ENCODE measurements at places on chromosomes 3 and 15.

- DNase-seq, result no peak
Observed at GRCh38 chr3:193489949-193490348, 64.7 kb downstream of the ATP13A4 start.

DNA sequence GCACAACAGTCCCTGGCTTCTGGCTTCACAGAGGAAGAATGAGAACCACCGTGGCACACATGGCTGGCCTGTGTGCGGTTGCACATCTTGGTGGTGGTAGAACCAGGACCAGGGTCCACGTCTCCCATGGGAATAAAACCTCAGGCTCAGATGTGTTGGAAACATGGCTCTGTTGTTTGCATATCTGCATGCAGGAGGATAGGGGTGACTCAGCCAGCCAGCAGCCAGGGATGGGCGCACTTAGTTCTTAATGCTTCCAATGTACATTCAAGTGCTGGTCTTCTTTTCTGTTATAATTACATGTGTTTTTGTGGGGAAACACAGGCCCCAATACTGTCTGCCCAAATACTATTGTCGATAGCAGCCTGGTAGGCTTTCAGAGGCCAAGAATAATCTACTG lies 35.8 kb upstream of the BCL2L10 start:
- DNase-seq, result no peak

DNA sequence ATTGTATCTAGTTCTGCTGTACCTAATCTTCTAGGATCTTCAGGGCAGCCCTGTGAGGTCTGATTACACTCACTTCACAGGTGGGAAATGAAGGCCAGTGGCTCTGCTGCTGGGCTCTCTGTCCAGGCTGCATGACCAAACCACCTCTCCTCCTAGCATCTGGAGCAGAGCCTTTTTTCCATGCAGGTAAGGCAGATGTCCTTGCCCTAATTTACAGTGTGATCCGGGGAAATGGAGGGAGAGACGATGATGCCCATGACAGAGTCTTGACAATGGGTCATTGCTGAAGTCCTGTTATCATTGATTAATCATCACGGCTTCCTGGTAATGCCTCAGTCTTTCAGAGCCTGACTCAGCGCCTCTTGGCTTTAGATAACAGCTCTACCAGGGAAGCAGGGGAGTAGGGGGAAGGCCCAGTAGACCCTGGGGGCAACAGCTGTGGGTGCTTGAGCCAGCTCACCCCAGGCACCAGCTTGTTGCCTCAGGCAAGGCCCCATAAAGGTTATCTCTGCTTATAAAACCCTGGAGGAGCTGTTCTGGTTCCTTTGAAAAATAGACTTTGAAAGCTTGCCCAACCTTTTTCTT lies 153.4 kb downstream of the GABRG3 start:
- no peak for DNase-seq

DNA sequence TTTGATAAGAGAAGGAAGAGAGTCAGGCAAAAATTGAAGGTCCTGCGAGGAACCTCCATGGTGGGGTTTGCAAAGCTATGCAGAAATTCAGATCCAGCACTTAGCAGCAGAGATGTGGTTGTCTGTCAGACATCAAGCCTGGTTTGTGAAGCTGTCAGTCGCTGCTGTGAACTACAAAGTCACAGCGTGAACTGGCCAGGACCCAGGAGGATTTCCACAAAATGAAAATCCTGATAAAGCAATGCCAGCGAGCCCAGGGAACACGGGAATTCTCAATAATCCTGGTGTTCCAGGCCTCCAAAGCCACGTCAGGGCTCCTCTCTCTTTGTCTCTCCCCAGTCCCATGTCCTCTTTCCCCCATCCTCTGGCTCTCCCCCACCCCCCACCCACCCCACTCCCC lies 296.9 kb upstream of the GADL1 start:
- no peak for DNase-seq

DNA sequence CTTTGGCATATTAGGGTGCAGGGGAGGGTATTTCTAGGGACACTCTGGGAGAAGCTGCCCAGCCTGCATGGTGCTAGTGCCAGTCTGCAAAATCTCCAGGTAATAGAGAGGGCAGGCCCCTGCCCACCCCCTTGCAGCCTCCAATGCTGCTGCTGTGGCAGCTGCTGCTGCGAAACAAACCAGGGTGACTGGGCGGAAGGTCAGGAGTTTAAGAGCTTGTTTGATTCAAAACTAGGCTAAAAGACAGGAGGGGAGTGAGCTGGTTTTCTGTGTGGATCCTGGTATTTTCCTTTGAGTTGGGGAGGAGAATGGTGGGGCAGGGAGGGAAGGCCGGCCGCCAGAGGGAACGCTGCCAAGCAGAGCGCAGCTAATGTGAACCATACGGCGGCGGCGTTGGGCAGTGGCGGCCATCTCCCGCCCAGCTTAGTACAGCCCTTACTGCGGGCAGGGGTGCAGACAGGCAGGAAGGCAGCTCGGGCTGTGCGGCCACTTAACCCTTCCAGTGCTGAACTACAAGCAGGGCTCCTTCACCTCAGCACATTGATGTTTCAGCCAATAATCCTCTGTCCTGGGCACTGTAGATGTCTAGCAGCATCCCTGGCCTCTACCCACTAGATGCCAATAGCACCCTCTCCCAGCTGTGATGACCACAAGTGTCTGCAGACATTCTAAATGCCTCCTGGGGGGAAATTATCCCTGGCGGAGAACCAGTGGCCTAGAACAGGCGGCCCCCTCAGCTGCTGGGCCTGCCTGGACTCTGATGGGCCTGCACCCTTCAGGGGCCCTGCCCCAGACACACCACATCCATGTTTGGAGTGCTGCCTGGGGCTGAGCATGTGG lies 125.7 kb downstream of the EEFSEC start:
- DNase-seq, result no peak

DNA sequence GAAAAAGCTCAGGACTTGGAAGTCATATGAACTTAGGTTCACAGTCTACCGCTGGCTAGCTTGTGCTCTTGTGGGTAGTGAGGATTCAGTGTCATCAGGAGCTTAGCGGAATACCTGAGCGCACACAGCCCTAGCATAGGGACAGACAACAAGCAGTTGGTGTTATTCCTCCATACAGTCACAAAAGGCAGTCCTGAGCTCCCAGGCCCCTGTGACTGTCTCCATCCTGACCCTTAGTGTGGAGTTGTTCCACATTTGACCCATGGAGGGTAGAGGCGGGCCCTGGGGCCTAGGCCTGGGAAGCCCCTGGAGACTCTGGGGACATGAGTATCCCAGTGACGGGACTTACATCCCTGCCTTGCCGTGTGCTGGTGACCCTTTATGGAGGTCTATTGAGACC lies 131.5 kb upstream of the PLXNA1 start:
- no peak for DNase-seq

- DNase-seq, result no peak
Observed at GRCh38 chr15:100914876-100915275, 4.3 kb upstream of the LRRK1 start.

DNA sequence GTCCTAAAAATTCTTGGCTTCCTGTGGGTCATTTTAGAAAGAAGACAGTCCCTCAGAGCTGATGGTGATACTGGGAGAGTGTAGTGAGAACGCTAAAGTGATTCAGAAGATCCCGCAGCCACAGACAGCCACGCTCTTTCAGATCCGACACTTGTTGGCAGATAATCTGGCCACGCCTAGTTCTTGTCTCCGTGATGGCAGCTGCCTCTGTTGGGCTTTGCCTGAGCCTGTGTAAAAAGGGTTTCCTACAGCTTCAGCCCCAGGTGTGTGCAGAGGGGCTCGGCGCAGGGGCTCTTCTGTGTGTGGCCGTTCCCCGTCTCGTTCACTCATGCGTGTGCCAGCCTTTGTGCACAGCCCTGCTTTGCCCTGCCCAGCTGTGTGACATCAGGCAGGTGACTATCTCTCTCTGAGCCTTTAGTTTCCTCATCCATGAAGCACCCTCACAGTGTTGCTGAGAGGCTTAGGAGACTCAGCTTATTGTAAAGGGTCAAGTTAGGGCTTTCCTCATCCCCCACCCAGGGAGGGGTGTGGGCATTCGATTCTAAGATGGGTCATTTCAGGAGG lies 6.3 kb downstream of the IRAK2 start:
- no peak for DNase-seq

GRCh38 chr3:157351981-157352380 lies 84.7 kb upstream of the PTX3 start:
- no peak for DNase-seq

DNA sequence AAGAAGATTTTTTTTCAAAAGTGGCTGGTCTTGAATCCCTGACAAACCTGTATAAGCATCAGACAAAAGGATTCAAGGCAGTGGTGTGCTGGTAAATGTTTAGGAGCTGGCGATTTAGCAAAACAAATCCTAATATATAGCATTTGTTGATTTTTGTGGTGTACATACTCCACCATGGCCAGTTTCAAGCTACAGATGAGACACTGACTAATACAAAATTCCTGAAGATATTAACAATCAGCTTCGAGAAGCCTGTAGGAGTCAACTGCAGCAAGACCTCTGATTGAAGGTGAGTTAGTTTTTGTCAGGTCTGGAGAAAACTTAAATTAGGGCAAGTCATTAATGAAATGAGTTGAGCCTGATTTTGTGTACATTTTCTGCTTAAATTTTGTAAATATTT lies 6.7 kb downstream of the STRIT1 start:
- DNase-seq, result no peak

DNA sequence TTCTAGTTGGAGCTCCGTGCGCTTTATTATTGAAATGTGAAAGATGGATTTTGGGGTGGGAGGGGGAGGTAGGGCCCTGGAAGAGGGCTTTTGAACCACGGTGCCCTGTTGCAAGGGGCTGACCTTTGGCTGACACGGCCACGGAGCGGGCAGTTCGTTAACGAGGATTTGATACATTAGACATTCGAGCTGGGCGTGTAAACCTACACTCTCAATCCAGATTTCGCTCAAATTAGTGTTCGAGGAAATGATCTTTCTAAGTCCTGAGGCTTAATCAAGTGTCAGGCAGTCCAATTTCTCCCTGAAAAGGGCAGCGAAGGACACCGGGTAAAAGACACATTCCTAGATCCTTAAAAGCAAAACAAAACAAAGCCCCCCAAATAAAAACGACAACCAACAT lies 13.0 kb downstream of the ZIC1 start:
- DNase-seq, result no peak

DNA sequence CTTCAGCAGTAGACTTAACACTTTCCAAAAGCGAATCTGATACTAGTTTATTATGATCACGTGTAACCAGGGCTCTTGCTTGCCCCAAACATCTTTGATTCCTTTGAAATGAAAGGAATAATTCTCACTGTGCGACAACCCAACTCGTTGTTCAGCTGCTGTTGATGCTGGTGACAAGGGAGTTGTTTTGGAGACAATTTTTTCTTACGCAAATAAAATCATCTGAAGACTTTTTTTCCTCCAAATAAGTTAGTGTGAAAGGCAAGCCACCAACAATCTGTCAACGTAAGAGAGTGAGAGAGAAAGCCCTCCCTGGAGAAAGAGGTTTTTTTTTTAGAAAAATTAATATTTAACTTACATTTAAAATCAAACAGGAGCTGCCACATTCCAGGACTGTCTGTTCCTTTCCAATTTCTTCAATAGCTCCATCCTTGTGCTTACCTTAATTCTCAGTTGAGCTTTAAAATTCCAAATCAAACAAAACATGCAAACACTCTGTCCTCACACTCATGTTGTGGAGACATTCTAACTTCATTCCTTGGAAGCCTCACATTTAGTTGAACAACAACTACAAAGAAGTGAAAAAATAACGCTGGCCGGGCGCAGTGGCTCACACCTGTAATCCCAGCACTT lies 4.9 kb upstream of the P3H2 start:
- no peak for DNase-seq

DNA sequence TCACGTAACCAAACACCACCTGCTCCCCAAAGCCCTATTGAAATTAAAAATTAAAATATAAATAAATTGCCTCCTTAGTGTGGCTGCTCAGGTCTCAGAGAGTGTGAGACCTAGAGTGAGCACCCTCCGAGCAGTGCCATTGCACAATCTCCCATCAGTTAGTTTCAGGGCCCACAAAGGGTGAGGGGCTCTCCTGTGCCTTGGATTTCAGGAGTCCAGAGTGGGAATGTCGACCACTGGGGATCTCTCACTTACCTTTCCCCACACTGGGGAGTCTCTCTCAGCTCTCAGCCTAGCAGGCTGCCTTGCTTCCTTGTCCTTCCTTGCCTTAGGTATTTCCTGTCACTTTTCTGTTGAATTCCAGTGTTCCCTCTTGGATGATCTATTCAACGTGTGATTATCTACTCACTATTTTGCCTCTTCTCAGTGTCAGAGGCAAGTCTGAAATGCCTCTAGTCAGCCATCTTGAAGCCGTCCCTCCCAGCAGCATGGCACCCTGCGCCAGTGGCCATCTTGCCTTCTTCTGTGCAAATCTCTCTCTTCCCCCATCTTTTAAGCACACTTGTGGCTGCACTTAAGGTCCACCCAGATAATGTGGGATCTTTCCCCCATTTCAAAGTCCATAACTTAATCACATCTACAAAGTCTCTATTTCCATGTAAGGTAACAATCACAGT lies 119.3 kb downstream of the LRRK1 start:
- no peak for DNase-seq

- DNase-seq, result no peak
Observed at GRCh38 chr3:16961621-16962205, 77.0 kb downstream of the PLCL2 start.

GRCh38 chr15:41490355-41490754 lies 3.3 kb upstream of the ITPKA start:
- DNase-seq, result peak; percentile 53

DNA sequence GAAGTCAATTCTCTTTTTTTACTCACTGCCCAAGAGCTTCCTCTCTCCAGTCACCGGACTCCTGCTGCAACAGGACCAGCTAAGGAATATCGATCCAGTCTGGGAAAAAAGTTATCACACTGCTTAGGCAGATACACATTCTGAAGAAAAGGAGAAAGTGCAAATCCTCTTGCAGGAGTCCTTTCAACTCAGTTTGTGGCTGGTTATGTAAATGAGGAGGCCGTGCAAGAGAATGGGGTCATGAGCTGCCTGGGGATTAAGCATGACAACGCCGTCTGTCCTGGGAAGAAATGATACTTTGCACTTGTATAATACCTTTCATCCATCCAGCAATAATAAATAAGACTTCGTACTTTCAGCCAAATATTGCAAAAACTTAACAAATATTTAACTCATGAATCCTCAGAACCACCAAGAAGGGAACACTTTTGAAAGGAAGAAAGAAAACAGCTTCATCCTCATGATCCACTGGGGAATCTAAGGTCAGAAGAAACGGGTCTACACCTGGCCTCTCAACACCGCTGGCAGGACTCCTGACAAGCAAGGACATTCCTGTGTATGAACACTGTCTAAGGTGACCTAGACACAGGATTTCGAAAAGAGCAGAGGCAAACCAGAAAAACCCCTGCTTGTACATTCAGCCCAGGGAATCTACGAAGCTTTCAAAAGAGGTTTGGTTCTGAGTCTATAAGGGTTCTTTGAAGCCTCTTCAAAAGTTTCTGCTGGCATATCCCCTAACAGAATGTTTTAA lies 13.1 kb upstream of the WWTR1 start:
- DNase-seq, result no peak
